ENCODE measurements at places on chromosomes 6 and 20.

- no peak for DNase-seq
These were observed 44.0 kb downstream of the VSTM2L start for GRCh38 chr20:37946946-37947345.

DNA sequence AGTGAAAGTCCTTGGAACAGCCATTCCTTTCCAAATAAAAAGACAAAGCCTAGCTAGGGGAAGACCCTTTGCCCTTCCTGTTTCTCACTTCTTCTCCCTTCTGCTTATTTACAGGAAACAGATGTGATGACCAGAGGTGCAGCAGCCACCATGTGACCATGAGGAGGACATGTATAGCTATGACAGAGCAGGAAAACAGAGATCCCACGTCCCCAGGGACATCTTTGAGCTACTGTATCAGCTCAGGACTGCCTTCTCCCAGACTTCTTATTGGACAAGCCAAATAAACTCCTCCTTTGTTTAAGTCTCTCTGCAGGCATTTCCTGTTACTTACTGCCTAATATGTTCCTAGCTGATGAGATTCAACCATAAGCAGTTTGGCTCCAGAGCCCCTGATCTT, 133.1 kb upstream of the MLN start:
- DNase-seq: no peak

DNA sequence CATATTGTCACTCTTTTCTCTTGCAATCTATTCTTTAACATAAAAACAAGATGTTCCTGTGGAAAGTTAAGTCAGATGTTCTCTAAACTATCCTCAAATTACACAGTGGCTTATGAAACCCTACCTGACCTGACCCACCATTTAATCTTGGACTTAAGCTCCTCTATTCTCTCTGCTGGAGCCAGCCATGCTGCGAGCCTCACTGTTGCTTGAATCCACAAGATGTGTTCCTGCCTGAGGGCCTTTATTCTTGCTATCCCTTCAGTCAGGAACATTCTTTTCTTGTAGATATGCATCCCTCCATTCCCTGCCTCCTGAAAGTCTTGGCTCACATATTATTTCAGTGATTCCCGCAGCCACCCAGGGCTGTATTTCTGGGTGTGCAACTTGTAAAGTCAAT, 283.2 kb downstream of the EPHA7 start:
- no peak for DNase-seq

DNA sequence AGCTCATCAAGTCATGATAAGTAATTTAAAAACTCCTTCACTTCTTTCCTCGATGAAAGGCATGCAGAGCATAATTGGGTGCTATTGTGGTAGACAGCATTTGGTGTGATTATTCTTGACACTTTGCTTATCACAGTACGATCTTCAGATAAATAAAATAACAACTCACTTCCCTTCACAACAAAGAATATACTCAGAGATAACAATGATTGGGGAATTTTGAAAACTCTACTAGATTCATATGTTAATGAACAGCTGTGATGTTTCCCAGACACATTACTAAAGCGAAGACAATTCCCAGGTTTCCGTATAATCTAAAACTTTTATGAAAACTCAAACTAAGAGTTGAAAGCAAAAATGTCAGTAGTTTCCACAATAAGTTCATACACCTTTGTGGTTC, 670.6 kb upstream of the EPHA7 start:
- no peak for DNase-seq

DNA sequence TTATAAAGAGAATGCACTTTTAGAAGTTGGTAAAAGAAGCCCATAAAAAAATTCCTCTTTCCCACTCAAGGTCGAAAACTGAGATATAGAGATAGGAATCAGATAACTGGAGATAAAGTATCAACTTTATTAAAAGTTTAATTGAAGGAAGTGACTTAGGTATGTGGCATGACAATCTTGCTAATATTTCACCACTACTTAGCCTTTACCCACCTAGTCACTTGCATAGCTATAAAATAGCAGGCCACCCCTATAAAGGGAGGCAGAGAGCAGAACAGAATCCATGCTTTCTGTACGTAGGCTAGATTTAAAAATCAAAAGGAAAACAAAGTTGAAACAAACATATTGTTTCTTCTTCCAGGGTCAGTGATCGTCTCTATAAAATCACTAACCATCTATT, 13.2 kb upstream of the TBC1D32 start:
- DNase-seq: peak; percentile 4

- DNase-seq: no peak
These were observed 2.8 kb downstream of the FOXS1 start for GRCh38 chr20:31842471-31843157.

DNA sequence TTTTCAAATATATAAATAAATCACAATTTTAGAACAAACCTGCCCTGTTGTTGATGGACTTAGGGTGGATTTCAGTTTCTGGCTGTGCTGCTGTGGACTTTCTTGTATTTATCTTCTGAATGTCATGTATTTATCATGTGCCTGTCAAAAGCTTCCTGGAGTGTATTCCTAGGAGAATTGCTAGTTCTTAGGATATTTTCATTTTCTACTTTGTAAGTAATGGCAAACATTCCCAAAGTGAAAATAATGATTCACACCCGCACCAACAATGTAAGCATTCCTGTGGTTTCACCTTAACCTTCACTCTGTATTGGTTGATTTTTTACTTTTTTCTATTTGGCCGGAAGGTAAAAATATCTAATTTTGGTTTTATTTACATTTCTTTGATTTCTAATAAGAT, 387.8 kb downstream of the SMOC2 start:
- DNase-seq: peak; percentile 37

- no peak for DNase-seq
These were observed 31.2 kb downstream of the SNAI1 start for GRCh38 chr20:50013976-50014375.

DNA sequence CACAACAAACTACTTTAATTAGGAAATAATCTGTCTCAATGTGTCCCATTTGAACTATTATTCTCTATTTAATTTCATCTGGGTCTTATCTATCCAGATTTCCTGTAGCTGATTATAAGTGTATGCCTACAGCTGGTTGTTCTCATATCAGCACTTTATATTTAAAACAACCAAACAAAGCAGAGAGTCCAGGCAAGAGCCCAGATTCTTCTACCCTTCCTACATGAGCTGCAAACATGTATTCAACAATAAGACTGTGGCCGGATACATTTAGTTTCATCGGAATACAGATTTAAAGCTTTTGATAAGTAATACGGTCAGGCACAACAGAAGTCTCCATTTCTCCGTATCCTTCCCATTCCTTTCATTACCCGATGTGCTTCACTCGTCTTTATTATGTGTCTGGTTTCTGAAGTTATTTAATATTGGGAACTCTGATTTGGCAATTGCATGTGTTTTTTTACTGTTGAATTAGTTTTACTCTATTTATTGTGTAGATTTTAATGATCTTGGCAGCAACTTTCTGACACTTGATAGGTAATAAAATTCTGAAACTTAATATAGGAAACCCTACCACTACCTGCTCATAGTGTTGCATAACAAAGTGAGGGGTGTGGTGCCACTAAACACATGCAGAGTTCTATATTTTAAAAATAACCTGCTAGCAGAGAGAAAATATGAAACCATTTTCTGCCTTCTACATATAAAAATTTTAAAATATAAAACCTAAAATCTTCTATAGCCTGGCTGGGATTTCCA, 653.5 kb upstream of the PTCHD4 start:
- DNase-seq: no peak

- DNase-seq: peak; percentile 64
These were observed 5.5 kb downstream of the UBR2 start for GRCh38 chr6:42569102-42570028.

GRCh38 chr6:33201935-33202334, 1.3 kb downstream of the SLC39A7 start:
- DNase-seq: no peak

DNA sequence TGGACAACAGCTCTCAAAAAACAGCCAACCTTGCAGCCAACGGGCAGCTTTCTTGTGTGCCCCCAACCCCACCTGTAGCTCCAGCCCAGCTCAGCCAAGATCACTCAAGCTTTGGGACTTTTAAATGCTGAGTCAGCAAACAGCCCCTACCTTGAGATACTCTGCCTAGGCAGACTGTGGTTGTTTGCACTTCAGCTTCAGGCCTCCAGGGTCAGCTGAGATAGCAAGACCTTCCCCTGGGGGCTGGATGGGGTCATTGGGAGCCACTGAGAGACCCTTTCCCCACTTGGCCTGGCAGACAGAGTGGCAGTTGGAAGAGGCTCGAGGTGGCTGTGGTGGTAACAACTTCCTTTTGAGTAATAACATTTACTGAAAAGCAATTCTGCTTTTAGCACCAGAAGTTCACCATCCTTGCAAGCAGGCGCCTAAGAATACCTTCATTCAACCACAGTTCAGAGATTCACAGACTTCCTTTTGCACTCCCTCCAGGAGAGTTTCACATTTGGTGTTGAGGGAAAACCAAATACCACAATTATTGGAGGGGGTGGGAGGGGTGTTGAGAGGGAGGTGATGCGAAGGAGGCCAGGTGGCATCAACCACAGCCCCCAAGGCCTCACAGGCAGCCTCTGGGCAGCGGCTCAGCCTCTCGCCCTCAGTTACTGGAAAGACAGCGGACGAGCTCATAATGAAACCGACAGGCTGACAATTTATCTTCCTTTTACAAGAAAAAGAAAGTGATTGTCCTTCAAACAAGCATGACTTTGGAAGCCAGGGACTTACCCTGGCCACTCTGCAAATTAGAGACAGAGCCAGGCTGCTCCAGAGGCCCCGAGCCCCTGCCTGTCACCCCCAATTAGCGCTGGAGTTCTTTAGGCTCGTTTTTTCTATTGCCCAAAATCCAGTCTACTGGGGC, 148.1 kb downstream of the CEBPB start:
- no peak for DNase-seq

- DNase-seq: no peak
These were observed 12.1 kb downstream of the SYNGAP1 start for GRCh38 chr6:33431880-33432541.

DNA sequence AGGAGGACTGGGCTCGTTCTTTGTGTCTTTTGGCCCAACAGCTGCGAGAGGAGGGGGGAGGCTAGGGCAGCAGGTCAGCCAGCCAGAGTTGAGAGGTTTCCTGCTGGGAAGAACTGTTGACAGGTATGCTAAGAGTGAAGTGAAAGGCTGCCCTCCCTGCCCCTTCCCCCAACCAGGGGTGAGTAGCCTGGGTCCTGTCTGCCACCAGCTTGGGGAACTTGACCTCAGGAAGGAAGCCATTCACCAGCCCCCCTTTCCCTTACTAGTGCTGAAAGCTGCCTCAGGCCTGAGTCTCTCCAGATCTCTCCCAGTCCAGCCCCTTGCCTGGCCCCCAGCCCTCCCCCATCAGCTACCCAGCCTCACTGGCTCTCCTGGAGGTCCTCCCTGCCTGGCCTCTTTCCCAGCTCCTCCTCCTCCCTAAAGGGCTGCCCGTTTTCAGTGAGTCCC, 20.7 kb upstream of the ZNF76 start:
- DNase-seq: no peak

DNA sequence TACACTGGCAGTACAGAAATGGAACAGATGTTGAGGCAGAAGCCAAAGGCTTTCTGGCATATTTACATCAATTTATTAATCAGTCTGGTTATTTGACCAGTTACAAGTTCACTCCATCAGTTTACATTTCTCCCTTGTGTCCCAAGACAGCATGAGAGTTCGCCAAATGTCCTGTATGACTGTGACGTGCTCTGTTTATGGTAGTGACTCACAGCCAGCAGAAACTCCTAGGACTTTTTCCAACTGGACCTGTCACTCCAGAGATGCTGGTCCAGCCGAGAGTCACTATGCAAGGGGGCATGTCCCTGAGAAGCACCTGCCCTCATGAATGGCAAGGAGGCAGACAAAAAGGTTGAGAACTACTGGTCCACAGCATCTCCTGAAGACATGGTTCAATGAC, 160.0 kb downstream of the LRFN2 start:
- DNase-seq: peak; percentile 18

DNA sequence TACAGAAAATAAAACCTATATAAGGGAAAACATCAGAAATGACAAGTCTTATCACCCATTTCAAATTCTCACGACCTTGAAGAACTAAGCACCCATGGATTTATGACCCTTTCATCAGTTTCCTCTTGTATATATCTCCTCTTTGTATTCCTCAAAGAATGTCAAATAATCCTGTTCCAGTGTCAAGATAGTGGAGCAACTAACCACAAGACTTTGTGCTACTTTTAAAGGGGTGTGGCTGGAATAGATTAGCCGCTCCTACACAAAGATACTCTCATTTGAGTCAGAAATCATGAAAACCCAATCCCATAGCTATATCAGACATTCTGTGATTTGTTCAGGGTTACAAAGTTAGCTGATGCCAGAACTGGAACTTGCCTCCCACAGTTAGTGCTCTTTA, 6.6 kb downstream of the REPS1 start:
- DNase-seq: no peak

GRCh38 chr6:124294574-124295200, 491.0 kb downstream of the NKAIN2 start:
- no peak for DNase-seq

DNA sequence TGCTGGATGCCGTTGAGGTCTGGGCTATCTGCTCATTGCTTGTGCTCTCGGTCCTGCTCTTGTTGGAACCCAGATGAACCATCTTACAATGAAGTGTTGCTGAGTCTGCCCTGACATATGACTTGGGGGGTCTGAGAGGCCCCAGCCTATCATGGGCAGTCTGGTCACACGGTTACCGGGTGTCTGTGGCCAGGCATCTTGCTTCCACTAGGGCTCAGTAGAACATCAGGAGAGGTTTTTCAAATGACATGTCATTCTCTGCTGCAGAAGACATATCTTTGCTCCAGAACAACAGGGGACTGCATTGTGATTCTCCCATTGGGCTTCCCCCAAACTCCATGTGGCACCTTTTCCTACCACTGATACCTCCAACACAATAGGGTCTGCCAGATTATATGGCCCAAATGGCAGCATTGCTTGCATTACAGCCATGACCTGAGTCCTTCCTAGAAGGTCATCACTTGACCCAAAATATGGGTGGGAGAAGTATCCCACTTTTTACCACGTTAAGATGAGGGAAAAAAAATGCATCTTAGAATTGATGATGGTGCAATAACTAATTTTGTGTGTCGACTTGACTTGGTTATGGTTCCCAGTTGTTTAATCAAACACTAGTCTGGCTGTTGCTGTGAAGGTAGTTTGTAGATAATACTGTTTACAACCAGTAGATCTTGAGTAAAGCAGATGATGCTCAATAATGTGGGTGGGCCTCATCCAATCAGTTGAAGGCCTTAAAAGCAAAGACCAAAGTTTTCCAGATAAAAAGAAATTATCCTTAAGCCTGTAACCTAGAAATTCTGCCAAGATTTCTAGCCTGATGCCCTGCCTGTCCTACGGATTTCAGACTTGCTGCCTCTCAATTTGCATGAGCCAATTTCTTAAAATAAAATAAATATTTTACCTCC, 241.0 kb downstream of the QKI start:
- DNase-seq: no peak

- peak; percentile 26 for DNase-seq
These were observed 70.5 kb upstream of the ADTRP start for GRCh38 chr6:11848852-11849731.
